ENCODE measurements at places on chromosomes 6 and 20.

DNA sequence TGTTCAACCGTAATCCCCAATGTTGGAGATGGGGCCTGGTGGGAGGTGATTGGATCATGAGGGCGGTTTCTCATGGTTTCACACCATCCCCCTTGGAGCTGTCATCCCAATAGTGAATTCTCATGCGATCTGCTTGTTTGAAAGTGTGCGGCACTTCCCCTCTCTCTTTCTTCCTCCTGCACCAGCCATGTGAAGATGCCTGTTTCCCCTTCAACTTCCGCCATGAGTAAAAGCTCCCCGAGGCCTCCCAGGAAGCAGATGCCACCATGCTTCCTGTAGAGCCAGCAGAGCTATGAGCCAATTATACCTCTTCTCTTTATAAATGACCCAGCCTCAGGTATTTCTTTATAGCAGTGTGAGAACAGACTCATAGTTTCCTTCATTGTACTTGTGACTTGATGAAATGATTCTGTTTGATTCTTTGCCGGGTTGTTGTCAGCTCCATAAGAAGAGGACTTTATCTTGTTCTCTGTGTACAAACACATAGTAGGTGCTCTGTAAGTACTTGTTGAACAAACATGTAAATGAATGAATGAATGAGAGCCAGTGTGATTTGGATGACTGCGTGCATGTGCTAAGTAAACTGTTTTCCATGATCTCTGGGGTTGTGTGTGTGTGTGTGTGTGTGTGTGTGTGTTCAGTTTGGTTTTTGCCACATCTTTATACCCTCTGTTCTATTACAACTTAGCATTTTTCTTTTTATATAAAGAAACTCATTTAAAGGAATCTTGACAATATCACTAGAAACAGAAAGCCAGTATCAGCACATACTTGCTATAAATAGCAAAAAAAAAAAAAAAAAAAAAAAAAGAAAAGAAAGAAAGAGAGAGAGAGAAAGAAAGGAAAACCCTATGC is 22.5 kb upstream of the PTGIS start:
- no peak for DNase-seq

DNA sequence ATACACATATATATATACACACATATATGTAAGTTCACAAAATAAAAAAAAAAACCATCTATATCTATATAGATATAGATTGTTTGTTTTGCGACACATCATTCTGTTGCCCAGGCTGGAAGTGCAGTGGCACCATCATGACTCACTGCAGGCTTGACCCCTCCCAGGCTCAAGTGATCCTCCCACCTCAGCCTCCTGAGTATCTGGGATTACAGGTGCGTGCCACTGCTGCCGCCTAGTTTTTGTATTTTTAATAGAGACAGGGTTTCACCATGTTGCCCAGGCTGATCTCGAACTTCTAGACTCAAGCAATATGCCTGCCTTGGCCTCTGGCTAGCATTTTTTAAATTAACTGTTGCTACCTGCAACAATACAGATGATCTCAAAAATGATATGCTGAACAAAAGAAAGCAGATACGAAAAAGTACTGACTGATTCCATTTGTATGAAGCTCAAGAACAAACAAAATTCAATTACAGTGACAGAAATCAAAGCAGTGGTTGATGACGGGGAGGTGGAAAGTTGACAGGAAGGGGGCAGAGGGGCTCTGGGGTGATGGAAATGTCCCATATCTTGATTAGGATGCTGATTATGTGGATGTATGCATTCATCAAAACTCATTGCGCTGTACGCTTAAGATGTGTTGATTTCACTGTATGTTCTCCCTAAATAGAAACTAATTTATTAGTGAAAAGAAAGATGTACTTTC is 49.6 kb downstream of the ATXN1 start:
- DNase-seq: peak; percentile 81

- peak; percentile 60 for DNase-seq
Measured at GRCh38 chr6:26250698-26251044, 114.3 kb upstream of the BTN3A2 start.

- DNase-seq: no peak
Measured at GRCh38 chr6:128500749-128501600, 19.4 kb downstream of the PTPRK start.

GRCh38 chr6:129678463-129678862 is 31.5 kb downstream of the ARHGAP18 start:
- no peak for DNase-seq

DNA sequence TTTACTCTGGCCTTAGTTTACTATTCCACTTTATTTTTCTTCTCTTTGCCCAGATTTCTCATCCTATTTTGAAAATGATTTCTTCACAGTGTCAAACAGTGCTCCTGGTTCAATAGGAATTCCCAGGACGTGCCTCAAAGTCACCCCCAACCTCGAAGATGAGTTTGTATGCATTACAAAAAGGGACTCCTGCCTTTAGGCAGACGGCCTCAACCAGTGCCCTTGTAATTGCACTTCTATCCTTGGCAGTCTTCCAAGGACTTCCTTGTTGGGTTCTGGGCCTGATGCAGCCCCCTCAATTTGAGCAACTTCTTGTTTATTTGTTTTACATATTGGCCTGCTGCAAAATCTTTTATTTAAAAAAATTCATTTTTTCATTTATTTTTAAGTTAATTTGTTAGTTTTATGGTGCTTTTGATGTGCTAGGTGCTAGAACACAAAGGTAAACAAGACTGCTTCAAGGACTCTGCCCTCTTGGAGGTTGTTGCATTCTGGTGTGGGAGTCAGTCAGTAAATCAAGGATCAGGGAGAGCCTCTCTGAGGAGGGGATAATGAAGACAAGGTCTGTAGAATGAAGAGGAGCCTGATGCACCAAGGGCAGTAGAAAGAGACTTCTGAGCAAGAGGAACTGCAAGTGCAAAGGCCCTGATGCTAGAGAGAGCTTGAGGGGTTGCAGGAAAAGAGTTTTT is 181.5 kb upstream of the LAMP5 start:
- DNase-seq: no peak

GRCh38 chr20:50870561-50871161 is 60.6 kb downstream of the ADNP start:
- no peak for DNase-seq

- no peak for DNase-seq
Measured at GRCh38 chr6:26439151-26440125, 866 bp upstream of the BTN3A3 start.

- DNase-seq: no peak
Measured at GRCh38 chr6:153862139-153862538, 176.9 kb upstream of the OPRM1 start.

GRCh38 chr6:27768556-27768955 is 143.6 kb downstream of the OR2B2 start:
- DNase-seq: no peak

DNA sequence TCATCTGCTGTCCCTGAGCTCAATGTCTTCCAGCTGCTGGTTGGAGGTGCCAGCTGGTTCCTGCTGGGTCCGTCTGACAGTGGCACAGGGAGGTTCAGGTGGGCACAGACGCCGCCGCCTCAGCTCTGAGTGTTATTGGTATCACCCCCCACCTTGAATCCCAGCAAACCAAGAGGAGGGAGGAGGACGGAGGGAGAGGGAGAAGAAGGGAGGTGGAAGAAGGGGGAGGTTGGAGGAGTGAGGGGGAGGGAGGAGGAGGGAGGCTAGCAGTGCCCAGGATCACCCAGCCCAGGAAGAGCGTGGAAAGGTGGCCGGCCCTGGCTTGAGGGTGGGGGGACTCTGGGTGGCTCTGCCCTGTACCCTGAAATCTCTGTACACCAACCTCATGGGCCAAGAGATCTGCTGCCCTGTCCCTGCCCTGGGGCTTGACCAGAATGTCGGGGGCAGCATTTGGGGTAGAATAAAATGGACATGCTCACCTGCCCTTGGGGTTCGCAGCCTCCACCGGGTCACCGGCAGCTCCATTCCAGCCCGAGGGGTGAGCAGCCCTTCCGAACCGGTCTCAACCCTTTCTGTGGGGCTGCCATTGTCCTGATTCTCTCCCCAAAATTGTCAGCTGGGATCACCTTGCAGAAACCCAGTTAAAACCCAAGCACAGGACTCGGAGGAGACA is 17.1 kb downstream of the NTSR1 start:
- DNase-seq: no peak

DNA sequence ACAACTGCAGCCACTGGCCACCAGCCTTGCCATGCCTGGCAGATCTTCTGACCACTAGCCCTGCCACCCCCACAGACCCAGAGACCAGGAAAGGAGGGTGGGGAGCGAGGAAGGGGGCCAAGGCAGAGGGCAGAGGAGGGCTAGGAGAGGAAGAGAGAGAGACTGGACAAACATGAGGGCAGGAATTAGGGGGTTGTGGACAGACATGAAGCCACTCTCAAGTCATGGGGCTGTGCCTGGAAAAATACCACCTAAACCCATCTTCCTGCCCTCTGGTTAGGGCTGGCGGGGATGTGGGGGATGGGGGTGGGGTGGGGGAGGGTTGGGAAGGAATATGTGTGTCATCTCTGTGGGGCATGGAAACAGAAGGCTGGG is 1.4 kb upstream of the SLC29A1 start:
- no peak for DNase-seq

DNA sequence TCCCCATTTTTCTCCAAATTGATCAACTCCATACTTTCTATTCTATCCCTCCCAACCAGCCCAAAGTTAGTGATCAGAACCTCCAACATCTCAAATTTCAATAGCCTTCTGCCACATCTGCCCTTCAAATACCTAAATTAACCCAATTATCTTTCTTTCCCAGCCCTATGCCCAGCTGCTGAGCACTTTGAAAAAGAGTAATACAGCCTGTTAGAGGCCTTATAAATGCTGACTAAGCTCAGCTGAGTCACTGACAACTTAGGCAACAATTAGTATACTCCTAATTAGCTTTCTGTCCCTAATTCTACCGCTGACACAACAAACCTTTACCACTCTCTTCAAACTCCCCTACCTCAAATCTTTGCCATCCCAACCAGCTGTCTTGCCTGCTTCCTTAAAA is 23.5 kb downstream of the RUNX2 start:
- no peak for DNase-seq

DNA sequence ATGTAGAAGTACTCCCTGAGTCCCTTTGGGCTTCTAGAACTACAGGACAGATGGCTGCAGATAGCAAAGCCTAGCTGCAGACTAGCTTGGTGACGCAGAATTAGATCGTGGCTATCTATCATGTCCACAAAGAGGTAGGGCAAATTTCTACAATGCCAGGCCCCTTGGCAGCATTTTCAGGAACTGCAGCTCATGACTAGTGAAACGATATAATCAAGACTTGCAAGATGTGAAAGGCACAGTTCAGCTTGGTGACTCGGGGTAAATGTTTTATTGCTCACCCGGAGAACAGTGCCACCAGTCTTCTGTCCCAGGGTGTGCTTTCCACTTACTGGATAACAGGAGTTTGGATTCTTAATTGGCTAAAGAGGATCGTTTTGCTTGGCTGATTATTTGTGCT is 108.7 kb upstream of the LY86 start:
- DNase-seq: no peak

GRCh38 chr6:152863618-152864326 is 113.2 kb downstream of the VIP start:
- DNase-seq: peak; percentile 70

DNA sequence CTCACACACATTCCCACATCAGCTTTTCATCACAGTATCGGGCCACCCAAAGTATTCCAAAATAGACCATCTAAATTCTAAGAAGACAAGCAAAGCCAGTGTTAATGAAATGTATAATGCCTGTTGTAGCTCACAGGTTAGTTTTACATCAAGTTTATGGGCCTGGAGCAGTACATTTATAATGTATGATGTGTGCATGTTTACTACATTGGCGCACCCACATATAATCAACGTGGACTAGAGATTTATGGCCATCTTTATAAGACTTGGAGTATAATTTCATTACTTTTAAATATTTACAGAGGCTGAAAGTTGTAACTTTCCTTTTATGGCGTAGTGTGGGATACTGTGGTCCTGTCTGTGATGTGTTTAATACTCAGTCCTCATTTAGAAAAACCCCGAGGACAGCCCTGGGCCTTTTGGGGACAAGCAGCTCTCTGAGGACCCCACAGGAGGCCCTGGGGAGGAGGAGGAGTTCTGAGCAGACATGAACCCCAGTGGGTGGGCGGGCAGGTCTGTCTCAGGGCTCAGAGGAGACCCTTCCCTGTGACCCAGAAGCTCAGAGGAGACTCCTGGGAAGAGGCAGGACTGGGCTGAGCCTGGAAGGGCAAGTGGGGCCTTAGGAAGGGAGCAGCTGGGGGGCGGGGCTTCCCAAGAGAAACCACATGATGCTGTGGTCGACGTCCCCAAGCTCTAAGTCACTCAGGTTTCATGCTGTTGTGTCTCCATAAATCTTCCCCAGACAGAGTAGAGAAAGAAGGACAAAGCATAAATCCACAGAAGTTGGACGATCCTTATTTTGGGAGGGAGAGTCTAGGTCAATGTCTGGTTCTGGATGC is 232.1 kb downstream of the PREX1 start:
- DNase-seq: no peak

GRCh38 chr20:50758469-50758868 is 27.1 kb downstream of the PARD6B start:
- peak; percentile 14 for DNase-seq

All from activated CD8-positive, alpha-beta memory T cell treated with anti-CD3 and anti-CD28 coated beads, Interleukin-2, amount 10 ng/mL, durations not matched to agents 7 days and 5 days (primary cell).